EL (cell line): ENCODE measurements at places on chromosomes 16 and 17.

DNA sequence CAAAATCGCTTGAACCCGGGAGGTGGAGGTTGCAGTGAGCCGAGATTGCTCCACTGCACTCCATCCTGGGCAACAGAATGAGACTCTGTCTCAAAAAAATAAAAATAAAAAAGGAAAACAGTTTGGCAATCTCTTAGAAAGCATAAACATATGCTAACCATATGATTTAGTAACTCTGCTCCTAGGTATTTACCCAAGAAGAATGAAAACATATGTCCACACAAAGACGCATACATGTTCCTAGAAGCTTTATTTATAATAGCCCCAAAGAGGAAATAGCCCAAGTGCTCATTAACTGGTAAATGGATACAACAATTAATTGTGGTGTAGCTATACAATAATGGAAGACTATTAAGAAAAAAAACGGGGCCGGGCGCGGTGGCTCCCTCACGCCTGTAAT lies 18.5 kb upstream of the CDH1 start:
- DNase-seq, result no peak

DNA sequence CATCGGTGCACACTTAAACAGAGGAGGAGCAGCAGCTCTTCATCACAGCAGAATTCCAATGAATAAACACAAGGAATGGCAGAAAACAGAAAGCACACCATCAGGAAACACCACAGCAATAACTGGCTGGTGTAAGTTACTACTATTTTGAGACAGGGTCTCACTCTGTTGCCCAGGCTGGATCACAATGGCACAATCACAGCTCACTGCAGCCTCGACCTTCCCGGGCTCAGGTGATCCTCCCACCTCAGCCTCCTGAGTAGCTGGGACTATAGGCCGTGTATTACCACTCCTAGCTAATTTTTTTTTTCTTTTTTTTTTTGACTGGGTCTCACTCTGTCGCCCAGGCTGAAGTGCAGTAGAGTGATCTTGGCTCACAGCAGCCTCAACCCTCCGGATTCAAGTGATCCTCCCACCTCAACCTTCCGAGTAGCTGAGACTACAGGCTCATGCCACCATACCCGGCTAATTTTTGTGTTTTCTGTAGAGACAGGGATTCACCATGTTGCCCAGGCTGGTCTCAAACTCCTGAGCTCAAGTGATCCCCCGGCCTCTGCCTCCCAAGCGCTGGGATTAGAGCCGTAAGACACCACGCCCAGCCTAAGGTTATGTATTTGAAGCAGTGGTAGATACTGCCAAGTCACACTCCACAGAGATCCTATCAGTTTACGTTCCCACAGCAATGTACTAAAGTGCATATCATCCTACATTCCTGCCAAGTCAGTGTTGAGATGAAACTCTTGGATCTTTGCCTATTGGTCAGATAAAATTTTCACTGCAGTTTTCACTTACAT lies 20.7 kb downstream of the TRAP1 start:
- peak; percentile 87 for DNase-seq

DNA sequence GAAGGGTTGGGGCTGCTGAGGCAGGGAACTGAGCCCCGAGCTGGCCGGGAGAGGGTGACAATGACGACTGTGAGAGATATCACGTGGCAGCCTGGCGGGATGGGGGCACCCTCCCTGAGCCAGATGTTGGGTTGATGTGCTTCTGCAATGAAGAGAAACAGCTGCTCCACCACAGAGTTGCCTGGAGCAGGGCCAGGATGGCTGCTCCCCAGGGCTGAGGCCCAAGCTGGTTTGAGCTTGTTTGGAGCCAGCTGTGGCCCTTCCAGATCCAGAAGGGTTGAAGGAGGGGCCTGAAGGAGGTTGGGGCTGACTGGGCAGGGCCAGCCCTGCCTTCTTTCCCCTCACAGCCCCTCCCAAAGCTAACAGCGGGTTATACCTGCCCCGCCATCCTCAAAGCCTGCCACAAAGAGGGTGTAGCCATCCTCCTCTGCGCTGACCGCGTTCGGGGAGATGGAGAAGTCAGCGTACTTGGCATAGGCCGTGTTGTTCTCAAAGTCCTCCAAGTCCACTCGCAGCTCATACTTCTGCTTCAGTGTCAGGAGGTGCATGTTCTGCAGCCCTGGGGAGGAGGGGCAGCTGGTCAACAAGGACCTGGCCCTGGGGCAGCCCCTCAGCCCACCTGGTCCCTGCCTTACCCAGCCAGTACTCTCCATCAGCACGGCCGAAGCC lies 2.1 kb downstream of the MFAP4 start:
- peak; percentile 58 for DNase-seq

DNA sequence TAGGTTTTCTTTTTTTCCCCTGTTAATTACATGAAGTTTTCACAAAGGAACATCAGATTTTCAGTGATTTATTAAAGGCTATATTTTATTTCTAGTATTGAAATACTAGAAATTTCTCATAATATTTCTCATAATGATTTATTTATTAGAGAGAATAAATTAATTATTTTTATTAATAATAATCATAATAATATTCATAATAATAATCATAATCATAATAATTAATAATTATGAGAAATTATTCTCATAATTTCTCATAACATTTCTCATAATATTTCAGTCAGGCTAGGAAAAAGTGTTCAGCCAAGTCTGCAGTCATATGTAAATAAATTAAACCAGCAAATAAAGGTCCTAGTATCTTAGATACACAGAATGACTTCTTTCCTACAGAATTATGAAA lies 41.4 kb downstream of the CNTNAP4 start:
- no peak for DNase-seq

- DNase-seq, result peak; percentile 65
Observed at GRCh38 chr16:86519649-86520316, 9.5 kb downstream of the FOXF1 start.

DNA sequence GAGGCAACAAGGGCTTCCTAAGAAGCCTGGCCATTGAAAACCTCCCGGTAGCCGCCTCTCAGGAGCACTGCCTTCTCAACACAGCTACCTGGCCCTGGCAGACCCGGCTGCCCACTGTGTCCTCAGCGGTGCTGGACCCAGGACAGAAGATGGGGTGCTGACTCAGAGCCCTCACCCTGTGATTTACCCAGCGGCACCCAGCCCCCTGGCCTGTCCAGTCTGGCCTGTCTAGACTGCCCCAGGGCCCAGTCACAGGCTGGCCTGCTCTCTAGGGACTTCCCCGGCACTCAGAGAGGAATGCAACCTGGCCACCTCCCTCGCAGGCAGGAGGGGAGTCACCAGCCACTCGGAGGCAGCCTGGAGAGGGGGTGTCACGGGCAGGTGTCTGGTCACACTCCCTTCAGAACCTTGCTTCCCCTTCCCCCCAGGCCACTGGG lies 20.1 kb downstream of the PIEZO1 start:
- DNase-seq, result peak; percentile 69

DNA sequence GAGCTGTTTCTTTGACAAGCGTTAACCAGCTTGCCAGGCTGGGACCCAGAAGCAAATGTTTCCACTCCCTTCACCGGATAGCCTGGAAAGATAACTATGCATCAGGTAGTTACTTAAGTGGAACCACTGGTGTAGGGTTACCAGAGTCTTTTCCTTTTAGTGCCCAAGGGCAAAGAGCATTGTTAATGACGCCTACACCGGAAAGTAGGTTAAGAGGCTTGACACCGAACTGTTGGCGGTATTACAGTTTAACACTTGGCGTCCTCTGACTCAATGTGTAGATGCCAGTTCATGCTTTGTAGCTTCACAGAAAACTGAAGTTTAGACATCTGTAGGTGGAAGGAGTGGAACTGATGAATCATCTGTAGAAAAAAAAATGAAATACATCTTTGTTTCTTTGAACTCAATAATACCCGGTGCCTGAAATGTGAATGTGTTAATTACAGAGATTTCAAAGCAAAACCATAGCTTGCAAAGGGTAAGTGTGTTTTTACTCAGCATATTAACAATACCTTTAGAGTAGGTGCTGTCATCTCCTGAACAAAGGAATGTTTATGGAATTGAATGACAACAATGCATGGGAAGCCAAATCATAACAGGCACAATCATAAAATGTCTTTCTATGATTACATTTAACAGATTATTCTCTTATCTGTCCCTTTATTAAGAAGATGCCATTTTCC lies 426.7 kb upstream of the SALL1 start:
- no peak for DNase-seq

- DNase-seq, result no peak
Observed at GRCh38 chr17:21674242-21674731, 18.0 kb upstream of the KCNJ18 start.

DNA sequence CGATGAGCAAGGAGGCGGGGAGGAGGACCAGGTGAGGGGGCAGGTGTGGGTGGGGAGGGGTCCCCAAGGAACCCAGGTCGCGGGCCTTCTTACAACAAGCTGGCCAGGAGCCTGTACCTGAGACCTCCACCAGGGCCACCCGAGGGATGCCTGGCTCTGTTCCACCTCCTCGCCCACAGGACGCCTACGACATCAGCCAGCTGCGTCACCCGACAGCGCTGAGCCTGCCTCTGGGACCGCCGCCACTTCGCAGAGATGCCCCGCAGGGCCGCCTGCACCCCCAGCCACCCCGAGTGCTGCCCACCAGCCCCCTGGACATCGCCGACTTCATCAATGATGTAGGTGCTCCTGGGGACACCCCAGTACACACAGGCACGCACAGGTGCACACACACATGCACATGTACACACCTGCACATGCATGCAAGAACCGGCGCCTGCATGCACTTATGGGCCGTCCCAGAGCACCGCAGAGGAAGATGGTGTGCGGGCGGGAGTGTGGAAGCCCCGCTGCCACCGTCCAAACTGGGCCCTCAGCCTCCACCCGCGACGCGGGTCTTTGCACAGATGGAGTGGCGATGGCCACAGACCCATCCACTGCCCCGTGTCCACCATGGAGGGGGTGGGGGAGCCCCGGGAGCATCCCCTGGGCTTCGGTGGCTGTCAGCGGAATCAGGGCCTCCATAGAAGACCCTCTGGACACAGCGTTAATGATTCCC lies 6.6 kb downstream of the SLC22A31 start:
- no peak for DNase-seq

DNA sequence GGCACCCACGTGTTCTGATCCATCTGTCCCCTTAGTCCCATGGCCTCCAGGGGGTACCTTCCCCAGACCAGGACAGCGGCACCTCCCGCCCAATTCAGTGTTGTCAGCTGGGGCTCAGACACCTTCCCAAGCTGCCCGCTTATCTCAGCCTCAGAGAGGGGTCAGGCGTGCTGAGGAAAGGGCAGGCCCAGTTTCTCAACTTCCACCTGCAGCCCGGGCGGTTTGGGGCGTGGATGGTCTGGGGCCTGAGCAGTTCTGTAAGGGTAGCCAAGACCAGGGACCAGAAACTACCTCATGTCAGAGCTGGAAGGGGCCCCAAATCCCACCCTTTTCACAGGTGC lies 5.1 kb downstream of the PLCD3 start:
- no peak for DNase-seq

DNA sequence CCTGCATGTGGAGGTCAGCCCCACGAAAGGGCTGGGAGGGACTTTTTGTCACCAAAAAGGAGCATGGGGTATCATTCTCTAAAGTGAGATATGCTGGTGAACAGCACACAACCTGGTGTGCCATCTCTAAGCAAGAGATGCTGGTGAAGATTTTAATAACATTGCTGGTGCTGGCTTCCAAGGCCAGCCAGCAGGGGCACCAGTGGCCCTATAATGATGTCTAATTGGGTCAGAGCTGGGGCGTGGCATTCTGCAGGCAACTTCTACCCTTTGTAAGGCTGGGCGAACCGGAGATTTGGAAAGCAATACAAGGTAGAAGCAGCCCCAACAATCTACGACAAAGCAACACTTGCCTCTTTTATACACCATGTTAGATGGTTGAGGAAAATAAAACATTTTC lies 16.8 kb downstream of the SDR42E1 start:
- no peak for DNase-seq

- no peak for DNase-seq
Observed at GRCh38 chr17:37512442-37513068, 22.9 kb downstream of the DUSP14 start.

- DNase-seq, result no peak
Observed at GRCh38 chr17:4162775-4163466, 19.9 kb downstream of the CYB5D2 start.

- DNase-seq, result peak; percentile 24
Observed at GRCh38 chr17:77353684-77354419, 213.1 kb downstream of the SEC14L1 start.

DNA sequence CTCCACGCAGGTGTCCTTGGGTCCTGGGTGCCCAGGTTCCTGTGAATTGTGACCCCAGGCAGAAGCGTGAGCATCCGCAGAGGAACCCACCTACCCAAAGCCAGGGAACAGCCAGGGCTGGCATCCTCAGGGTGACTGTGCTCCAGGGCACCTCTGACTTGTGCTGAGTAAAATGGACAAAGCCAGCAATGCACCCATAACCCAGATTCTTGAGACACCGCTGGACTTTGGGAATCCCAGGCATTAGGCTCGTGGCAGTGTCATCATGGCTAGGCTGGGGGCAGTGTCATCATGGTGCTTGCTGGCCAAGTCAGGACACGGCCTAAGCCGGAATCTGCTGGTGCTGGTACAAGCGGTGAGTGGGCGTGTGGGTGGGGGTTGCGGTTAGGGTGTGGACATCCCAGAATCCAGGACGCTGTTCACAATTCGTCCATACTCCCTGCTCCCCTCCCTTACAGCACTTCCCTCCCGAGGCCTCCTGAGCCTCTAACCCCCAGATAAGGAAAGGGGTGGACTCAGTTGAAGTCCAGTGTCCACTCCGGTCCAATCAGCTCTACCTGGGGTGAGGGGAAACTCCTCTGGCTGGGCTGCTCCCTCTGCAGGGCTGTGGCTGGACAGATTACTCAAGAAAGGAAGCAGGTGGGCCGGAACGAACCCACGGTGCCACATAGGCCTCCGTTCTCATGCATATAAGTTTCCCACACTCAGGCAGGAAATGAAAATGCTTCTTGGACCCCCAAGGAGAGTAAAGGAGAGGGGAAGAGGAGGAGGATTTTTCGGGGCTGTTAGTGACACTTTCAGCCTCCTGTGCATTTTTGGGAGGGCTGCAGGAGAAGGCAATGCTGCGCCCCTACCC lies 138.9 kb downstream of the SEC14L1 start:
- DNase-seq, result no peak

DNA sequence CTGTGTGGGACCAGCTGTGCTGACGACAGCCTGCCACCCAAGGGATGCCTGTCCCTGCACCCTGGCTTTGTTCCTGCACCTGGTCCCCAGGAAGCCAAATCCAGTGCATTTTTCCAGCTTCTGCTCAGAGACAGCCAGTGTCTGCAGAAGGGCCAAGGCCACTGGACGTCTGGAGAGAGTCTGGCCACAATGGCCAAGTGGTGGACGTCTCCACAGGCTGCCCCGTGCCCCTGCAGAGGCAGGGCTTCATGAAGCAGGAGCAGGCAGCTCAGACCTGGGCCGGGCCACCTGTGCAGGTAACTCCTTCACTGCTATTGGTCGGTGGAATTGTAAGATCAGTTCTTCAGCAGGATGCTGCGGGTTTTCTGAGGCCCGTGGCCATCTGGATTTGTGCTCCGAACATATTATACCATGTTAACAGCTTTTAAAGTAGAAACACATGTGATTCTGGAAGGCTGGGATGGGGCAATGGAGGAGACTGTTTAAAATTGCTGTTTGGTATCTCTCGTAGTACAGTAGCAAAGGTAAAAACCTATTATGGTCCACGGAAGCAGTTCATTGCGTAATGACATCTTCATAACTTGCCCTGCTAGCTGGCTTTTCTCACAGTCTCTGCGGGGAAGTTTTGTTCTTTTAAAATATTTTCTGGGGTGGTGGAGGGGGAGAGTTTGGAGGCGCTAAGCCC lies 185.3 kb downstream of the CCDC182 start:
- no peak for DNase-seq
